Calu3 (cell line): ENCODE measurements at places on chromosomes 2 and 18. TPM values are rescaled to one million over a fixed set of nuclear protein-coding genes. Genes with fewer than 3 reads are reported as not detected.

ZAP70 gene
- not detected in 2 replicates for total RNA-seq

ANKRD29 gene
- total RNA-seq = 6.9 and 7.8 TPM in 2 replicates

PLA2R1 gene
- 5.1 and 5.8 TPM in 2 replicates for total RNA-seq

GALNT3 gene
- total RNA-seq = 75.0 and 79.8 TPM in 2 replicates

FOXD4L1 gene
- 0.92 and 1.0 TPM in 2 replicates for total RNA-seq

ADCYAP1 gene
- not detected in 2 replicates for total RNA-seq

DNER gene
- 0.88 and 1.1 TPM in 2 replicates for total RNA-seq

XDH gene
- 4.2 and 5.6 TPM in 2 replicates for total RNA-seq

CFAP65 gene
- 0.68 and 1.3 TPM in 2 replicates for total RNA-seq

FBLN7 gene
- 0.27 and 0.73 TPM in 2 replicates for total RNA-seq

PRSS56 gene
- total RNA-seq = not detected in 2 replicates

SPATA3 gene
- not detected in 2 replicates for total RNA-seq

NCKAP5 gene
- 1.2 and 2.2 TPM in 2 replicates for total RNA-seq

BOLL gene
- not detected in 2 replicates for total RNA-seq

CXCR1 gene
- total RNA-seq = not detected in 2 replicates

CDH19 gene
- total RNA-seq = 0.27 and 0.33 TPM in 2 replicates

MC2R gene
- not detected in 2 replicates for total RNA-seq

NLRC4 gene
- total RNA-seq = not detected in 2 replicates

ZBTB7C gene
- total RNA-seq = not detected in 2 replicates

DOK6 gene
- not detected in 2 replicates for total RNA-seq

NEB gene
- 27.5 and 50.0 TPM in 2 replicates for total RNA-seq

REG1B gene
- total RNA-seq = not detected in 2 replicates

NT5DC4 gene
- total RNA-seq = 10.1 and 13.6 TPM in 2 replicates

NETO1 gene
- total RNA-seq = not detected in 2 replicates

ABHD1 gene
- total RNA-seq = 0.56 and 0.64 TPM in 2 replicates

IL36RN gene
- total RNA-seq = 0.12 and 0.22 TPM in 2 replicates

ABCG5 gene
- 0.66 and 1.0 TPM in 2 replicates for total RNA-seq

HMSD gene
- total RNA-seq = 7.8 and 11.9 TPM in 2 replicates

IL36B gene
- total RNA-seq = not detected in 2 replicates
